ENCODE measurements at places on chromosomes 2 and 18. TPM values are rescaled to one million over a fixed set of nuclear protein-coding genes. Genes with fewer than 3 reads are reported as not detected.

Gene ZBTB7C
- 0.81 TPM for total RNA-seq

Gene ERICH2
- total RNA-seq: not detected

Gene DOCK10
- 278 TPM for total RNA-seq

Gene PDE6D
- total RNA-seq: 39.1 TPM

Gene INPP5D
- total RNA-seq: 128 TPM

Gene TMEM17
- total RNA-seq: not detected

All from T-helper 1 cell treated with Interleukin-12 subunit alpha and Interleukin-12 subunit beta and Interleukin-4 antibody, amounts not matched to agents 30 ng/mL and 1 ng/mL, for 36 hours (primary cell).